ENCODE measurements at places on chromosomes 2 and 18.

- DNase-seq: no peak
Observed at GRCh38 chr2:202031246-202031951, 2.3 kb upstream of the FZD7 start.

DNA sequence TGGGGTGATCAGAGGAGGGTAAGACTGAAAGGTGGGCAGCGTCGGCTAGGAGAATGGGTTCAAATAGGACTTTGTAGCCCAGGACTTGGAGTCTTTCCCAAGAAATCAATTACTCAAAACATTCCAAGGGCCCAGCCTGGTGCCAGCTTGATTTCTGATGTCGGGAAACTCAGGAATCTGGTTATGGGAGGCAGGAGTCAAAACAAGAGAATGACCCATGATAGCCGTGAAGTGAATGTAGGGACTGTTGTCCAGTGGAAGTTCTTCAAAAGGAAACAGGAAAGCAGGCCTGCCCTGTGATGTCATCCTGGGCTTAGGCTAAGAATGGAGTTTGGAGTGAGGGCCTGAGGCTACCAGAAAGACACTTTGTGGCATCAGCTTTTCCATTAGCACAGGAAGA, 67.4 kb upstream of the SLC14A2 start:
- no peak for DNase-seq

- DNase-seq: no peak
Observed at GRCh38 chr2:224528171-224528570, 57.0 kb downstream of the CUL3 start.

DNA sequence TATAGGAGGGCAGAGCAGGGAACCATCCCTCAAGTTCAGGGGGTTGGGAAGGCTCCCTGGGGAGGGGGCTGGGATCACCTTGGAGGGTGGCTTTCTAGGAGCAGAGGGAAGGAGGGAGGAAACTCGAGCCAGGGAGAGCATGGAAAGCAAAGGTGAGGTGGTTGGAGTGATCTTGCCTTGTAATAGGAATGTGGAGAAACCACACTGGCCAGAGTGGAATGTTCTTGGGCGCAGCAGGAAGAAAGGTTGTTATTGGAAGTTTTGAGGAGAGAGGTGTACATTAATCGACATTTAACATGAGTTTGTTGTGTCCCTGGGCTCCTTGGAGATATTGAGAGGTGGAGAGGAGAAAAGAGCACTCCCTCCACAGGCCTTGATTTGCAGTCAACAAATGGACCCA, 272.2 kb downstream of the PRKCE start:
- no peak for DNase-seq

- no peak for DNase-seq
Observed at GRCh38 chr18:22523481-22523880, 105.8 kb upstream of the CTAGE1 start.

DNA sequence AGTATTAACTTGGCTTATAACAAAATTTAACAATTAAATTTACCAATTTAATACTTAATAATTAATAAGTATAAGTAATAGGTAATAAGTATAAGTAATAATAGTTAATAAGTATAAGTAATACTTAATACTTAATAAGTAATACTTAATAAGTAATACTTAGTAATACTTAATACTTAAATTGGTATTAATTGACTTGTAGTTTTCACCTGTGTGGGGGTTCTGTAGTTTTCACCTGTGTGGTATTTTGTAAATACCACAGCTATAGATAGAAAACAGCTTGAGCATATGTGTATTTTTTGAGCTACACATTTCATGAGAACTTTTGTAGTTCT, 55.4 kb downstream of the MAPRE2 start:
- DNase-seq: no peak
